ENCODE measurements at places on chromosomes 5 and 9.

GRCh38 chr9:132241840-132242620, 80.2 kb downstream of the NTNG2 start:
- peak; percentile 47 for DNase-seq

DNA sequence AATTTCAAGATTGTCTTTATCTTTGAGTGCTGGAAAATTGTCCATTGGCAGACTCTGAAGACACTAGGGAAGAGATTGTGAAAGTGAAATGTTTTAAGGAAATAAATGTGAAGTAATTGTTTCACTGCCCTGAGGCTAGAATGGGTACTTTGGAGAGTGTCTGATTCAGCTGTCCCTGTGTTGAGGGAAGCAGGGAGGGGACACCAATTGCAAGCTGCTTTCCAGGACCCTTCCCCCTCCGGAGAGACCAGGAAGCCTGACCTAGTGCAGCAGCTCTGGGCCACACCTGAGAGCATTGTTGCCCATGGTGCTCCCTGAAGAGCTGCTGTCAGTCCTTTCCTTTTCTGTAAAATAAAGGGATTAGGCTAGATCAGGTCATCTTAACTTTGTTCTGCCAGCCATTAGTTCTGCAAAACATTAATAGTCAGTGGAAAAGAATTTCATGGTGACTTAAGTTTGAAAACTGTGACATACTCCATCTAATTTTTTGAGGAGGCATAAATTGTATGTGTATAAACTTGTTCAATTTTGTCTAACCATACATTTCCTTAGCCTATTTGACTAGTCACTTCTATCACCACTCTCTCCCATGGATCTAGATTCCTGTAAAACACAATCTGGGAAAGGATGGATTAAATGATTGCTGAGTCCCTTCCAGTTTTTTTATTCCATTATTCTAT, 18.8 kb downstream of the MAP1B start:
- DNase-seq, result no peak

GRCh38 chr9:120901755-120902568, 24.6 kb downstream of the TRAF1 start:
- DNase-seq, result no peak

DNA sequence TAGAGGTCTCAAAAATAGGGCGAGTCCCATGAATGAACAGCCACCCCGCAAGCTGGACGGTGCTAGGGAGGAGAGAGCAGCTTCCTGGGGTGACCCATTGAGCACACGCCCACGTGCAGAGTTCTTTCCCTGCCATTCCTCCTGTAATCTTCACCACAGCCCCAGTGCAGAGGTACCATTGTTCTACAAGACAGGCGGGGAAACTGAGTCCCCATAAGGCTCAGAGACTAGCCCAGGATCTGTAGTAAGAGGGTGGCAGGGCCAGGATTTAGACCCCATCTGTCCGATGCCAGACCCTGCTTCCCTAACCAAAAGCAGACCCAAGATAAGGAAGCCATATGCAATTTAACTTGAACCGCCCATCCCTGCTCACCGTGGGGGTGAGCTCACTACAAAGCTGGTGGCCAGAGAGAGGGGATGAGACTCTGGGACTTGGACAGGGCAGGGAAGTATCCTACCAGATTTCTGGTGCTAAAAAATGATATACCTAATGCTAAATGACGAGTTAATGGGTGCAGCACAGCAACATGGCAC, 36.7 kb upstream of the ORM1 start:
- no peak for DNase-seq

DNA sequence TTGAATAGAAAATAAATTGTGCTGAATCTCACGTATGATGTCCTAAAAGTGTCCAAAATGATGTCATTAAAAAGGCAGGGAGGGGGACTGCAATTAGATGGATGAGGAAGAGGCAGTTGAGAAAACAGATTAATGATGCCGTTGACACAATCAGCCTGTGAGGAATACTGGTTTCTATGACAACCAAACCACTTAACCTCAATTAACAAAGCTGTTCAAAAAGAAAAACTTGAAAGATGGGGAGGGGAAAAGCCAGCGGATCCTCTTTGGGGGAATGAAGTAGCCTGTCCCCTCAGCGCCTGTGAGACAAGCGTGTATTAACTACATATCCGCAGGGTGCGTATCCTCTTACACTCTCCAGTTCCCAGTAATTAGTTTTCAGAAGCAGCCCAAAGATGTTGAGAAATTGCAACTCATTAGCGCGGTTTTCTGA, 160.7 kb downstream of the TTC39B start:
- peak; percentile 47 for DNase-seq

GRCh38 chr9:68437785-68438184, 81.4 kb downstream of the PGM5 start:
- DNase-seq, result no peak

- DNase-seq, result no peak
Observed at GRCh38 chr5:38612851-38613250, 56.4 kb upstream of the LIFR start.

DNA sequence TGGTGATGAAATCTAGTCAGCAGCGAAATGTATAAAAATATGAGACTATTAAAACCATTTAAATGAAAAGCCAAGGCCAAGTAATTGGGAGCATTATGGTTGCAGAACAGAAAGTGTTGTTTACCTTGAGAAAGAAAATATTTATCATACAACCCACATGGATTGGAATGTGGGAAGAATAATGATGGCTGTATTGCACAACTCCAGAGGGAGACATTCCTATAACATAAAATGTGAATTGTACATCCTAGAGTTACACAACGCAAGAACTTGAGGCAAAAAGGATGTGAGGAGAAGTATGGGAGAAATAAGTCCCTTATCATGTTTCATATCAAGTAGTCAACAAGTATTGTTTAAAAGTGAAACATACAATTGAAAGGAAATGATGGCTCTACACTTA, 1014.0 kb upstream of the SEMA6A start:
- no peak for DNase-seq

- DNase-seq, result no peak
Observed at GRCh38 chr5:95836544-95836943, 14.0 kb upstream of the GLRX start.

Data from NCI-H2171 (cell line).